Fibroblast of lung (primary cell): ENCODE measurements at places on chromosomes 12 and 14.
A peak's percentile ranks its signal among the peaks of the same experiment; 100 is the strongest.

DNA sequence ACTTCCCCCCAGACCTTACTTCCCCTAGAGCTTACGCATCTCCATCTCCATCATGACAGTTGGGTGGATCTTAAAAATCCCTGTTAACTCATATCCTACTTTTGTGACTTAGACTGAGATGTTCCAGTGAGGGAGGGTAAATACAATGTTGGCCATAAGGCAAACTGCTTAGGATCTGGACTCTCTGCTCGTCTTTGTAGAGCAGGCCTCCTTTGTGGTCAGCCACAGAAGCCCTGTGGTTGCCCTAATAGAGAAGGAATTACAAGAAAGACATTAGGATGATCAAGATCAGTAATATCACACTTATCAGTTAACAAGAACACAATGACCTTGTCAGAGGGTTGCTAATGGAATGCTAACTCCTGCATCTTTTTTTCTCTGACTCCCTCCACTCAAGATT lies 52.0 kb downstream of the TMEM132C start:
- no peak for DNase-seq
- no peaks in the 10 kb centered on the region for H3K27me3 ChIP-seq
- H3K36me3 ChIP-seq = no peaks in the 10 kb centered on the region
- no peak overlapping the region for H3K27ac ChIP-seq
- H3K4me3 ChIP-seq = no peak overlapping the region
- no peaks in the 10 kb centered on the region for H3K4me1 ChIP-seq

DNA sequence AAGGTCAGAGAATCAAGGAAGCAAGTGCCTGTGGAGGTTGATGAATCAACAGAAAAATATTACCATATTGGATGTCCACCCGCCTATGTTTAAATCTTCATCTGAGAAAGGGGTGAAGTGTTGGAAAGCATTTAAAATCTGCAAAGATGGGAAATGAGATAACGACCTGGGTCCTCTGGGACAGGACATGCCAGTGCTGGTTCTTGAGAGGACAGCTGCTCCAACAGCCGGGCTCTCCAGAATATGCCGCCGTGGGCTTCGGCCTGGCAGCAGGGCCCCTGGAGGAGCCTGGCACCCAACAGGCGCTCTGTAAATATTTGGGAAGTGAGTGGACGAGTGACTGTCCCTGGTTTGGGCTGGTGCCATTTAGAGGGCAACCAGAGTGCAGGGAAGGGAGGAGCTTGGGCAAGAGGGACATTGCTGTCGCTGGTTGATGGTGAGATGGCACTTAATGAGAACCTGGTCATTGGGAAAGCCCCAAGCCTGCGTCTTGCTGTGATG lies 129.9 kb downstream of the KCNA5 start:
- H3K27ac ChIP-seq = no peak overlapping the region
- no peaks in the 10 kb centered on the region for H3K27me3 ChIP-seq

- no peak overlapping the region for H3K27ac ChIP-seq
- no peak for DNase-seq
- no peaks in the 10 kb centered on the region for H3K36me3 ChIP-seq
- peaks cover 2% of the 10 kb centered on the region for H3K27me3 ChIP-seq
Observed at GRCh38 chr14:61290701-61291100, 9.6 kb upstream of the TMEM30B start.

- peak; percentile 98 for DNase-seq
- peaks cover 23% of the 10 kb centered on the region for H3K4me1 ChIP-seq
- peak overlapping the region; percentile 35 for H3K4me3 ChIP-seq
- H3K27me3 ChIP-seq = no peaks in the 10 kb centered on the region
- H3K27ac ChIP-seq = peak overlapping the region; percentile 82
Observed at GRCh38 chr12:12992418-12993130, 7.5 kb downstream of the HEBP1 start.

DNA sequence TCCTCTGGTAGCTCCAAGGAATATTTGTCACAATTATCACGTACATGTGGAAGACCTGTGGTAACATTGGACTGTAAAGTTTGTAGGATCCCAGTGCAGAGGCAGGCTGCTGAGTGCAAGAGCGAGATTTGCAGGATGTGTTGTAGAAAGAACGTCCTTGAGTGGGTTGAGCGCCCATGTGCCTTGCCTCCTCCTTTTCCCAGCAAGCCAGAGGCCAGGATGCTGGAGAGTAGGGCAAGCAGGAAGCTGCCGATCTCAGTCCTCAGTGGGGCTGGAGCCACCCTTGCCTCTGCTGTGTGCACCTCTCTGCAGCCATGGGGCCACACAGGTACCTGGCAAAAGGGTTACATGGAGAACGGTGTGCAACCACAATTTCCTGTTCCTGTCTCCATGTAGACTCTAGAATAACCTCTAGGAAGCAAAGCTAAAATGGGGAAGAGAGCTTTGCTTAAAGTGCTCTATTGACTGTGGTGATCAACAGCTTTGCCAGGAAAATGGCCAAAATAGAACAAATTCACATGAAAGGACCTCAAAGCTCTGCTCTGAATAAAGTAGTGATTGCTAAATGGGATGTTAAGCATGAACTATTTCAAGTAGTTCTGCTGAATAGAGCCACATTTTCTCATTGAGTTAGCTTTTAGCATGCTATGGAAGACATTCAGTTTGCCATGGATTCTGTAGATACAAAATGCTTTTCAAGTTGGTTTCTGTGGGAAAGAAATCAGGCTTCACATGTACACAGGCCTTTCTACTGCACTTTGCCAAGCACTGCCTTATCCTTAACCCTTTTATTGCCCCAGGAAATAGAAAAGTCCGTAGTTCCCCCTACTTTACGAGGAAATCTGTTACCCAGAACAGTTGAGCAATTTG lies 37.4 kb downstream of the ANKRD9 start:
- no peaks in the 10 kb centered on the region for H3K4me1 ChIP-seq
- H3K36me3 ChIP-seq = no peaks in the 10 kb centered on the region
- DNase-seq = no peak
- H3K27ac ChIP-seq = no peak overlapping the region
- no peaks in the 10 kb centered on the region for H3K27me3 ChIP-seq

DNA sequence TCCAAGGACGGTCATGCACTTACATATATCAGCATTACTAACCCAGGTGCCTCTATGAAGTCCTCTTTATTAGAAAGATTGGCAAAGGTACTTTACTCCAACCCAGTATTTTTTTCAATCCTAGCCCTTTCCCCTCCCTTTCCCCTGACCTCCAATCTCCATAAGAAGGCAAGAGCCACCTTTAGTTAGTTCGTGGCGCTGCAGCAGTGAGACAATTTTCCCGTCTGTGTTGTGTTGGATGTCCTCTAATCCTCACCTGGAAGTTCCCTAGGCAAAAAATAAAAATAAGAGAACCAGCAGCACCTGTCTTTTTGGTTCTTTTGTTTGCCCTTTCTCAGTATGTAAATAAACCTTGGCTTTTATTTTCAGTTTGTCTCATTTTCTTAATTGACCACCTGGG lies 439.6 kb upstream of the LRFN5 start:
- H3K27me3 ChIP-seq = no peaks in the 10 kb centered on the region
- no peak for DNase-seq
- H3K27ac ChIP-seq = no peak overlapping the region
- no peaks in the 10 kb centered on the region for H3K4me1 ChIP-seq

GRCh38 chr12:98838231-98838647 lies 193.1 kb downstream of the APAF1 start:
- H3K4me1 ChIP-seq = no peaks in the 10 kb centered on the region
- H3K27ac ChIP-seq = no peak overlapping the region
- no peaks in the 10 kb centered on the region for H3K27me3 ChIP-seq
- DNase-seq = peak; percentile 7
- H3K4me3 ChIP-seq = no peak overlapping the region
- no peaks in the 10 kb centered on the region for H3K36me3 ChIP-seq

GRCh38 chr14:61145903-61146481 lies 135.1 kb downstream of the TMEM30B start:
- peak; percentile 93 for DNase-seq
- H3K36me3 ChIP-seq = no peaks in the 10 kb centered on the region
- H3K27me3 ChIP-seq = no peaks in the 10 kb centered on the region

DNA sequence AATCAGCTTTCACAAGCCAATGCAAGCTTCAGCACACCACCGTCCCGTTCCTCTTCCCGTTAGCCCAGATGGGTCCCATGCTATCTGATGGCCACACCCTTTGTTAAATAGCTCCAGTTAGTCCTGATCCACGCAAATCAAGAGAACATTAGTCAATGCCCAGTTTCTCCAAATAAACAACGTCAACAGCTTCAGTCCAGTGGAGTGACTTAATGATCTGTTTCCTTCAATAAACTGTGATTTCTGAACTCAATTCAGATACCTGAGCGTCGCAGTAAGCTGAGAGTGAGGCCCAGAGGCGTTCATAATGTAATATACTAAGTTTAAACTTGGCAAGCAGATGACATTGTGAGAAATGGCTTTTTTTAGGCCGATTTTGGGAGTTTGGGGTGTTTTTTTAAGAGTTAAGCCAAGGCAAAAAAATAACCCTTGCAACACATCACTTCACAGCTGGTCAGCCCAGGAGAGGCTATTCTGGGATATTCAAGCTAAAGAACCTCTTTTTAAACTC lies 112.3 kb downstream of the ZFP36L1 start:
- H3K36me3 ChIP-seq = no peaks in the 10 kb centered on the region
- DNase-seq = peak; percentile 68
- no peaks in the 10 kb centered on the region for H3K27me3 ChIP-seq
- peak overlapping the region; percentile 6 for H3K27ac ChIP-seq

GRCh38 chr14:102126807-102127455 lies 12.8 kb upstream of the WDR20 start:
- DNase-seq = no peak
- H3K27ac ChIP-seq = no peak overlapping the region
- H3K4me1 ChIP-seq = no peaks in the 10 kb centered on the region
- no peak overlapping the region for H3K4me3 ChIP-seq

GRCh38 chr12:91249054-91249453 lies 66.4 kb upstream of the DCN start:
- no peak overlapping the region for H3K27ac ChIP-seq
- peak; percentile 64 for DNase-seq
- H3K27me3 ChIP-seq = no peaks in the 10 kb centered on the region
- no peaks in the 10 kb centered on the region for H3K4me1 ChIP-seq
- no peaks in the 10 kb centered on the region for H3K36me3 ChIP-seq
- no peak overlapping the region for H3K4me3 ChIP-seq

- no peaks in the 10 kb centered on the region for H3K36me3 ChIP-seq
- no peak for DNase-seq
- H3K27me3 ChIP-seq = no peaks in the 10 kb centered on the region
- H3K4me3 ChIP-seq = no peak overlapping the region
Observed at GRCh38 chr12:3757261-3757660, 4.4 kb upstream of the CRACR2A start.

DNA sequence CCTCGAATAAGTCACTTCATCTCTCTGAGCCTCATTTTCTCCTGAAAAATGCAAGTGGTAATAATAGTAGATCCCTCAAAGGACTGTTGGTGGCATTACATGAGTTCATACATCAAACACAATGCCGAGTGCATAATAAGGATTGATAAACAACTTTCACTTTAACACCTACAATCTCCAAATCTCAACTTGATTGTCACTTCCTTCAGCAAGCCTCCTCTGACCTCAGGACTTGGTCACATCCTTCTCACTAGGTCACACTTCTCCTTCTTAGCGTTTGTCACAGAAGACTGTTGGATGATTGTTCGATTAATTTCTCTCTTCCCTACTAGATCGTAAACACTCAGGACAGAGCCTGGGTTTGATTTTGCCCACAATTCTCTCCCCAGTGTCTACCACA lies 7.9 kb upstream of the PRKAB1 start:
- H3K36me3 ChIP-seq = no peaks in the 10 kb centered on the region
- no peak for DNase-seq
- H3K4me3 ChIP-seq = no peak overlapping the region
- H3K27me3 ChIP-seq = no peaks in the 10 kb centered on the region
- no peak overlapping the region for H3K27ac ChIP-seq
- no peaks in the 10 kb centered on the region for H3K4me1 ChIP-seq

DNA sequence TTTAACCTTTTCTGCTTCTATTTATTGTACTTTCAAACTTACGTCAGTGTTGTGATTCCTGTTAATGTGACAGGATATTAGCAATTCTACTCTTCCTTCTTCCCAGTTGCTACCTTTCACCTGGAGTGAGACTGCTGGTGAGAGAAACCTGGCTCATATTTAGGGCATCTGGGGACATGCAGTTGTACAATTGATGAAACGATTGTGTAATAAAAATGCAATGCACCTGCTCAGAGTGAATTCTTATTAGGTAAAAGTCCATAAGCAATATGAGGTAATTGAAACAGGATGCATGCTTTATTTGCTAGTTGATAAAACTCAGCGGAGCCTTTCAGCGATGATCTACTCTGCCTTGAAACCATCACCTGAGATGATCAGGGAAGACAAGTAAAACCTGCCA lies 116.1 kb upstream of the FBXO33 start:
- no peak for DNase-seq
- H3K27ac ChIP-seq = no peak overlapping the region
- no peaks in the 10 kb centered on the region for H3K27me3 ChIP-seq
- no peak overlapping the region for H3K4me3 ChIP-seq
- H3K36me3 ChIP-seq = no peaks in the 10 kb centered on the region
- no peaks in the 10 kb centered on the region for H3K4me1 ChIP-seq

DNA sequence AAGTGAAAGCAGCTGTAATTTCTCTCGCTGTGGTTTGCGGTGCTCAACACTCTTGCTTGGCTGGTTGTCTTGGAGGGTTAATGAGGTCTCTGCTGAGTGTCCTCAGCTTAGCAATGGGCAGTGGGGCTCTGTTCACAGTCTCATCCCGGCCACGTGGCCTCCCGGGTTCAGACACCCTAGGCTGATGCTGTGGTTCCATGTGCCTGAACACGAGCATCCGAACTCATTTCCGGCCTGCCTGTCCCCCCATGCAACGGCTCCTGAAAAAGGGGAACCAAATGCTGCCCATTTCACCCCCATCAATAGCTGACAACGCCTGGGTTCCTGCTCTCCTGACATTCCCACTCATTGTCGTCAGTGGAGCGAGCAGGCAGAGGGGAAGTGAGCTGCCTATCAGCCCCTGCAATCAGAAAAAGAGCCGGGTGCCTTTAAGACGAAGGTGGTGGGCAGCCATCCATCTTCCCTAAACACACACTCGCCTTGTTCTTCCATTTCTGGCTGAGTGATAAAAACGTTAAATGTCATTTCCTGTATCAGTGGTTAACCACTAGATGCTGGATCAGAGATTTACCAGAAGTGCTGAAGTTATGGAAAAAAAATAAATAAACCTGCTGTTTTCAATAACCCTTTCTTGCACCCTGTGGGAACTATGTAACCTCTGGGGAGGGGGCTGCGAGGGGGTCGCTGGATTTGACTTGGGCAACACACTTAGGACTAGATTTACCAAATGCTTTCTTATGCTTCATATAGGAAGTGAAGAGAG lies 60.3 kb upstream of the BCL2L14 start:
- no peak overlapping the region for H3K4me3 ChIP-seq
- no peaks in the 10 kb centered on the region for H3K36me3 ChIP-seq
- H3K27me3 ChIP-seq = no peaks in the 10 kb centered on the region
- H3K4me1 ChIP-seq = peaks cover 10% of the 10 kb centered on the region

- peak; percentile 42 for DNase-seq
- peak overlapping the region; percentile 94 for H3K4me3 ChIP-seq
- H3K27ac ChIP-seq = peak overlapping the region; percentile 100
- H3K27me3 ChIP-seq = no peaks in the 10 kb centered on the region
- peaks cover 6% of the 10 kb centered on the region for H3K36me3 ChIP-seq
- H3K4me1 ChIP-seq = peaks cover 8% of the 10 kb centered on the region
Observed at GRCh38 chr14:49893309-49894213, 679 bp downstream of the ARF6 start.

GRCh38 chr14:90576581-90576980 lies 179.8 kb downstream of the CALM1 start:
- H3K27me3 ChIP-seq = no peaks in the 10 kb centered on the region
- no peak overlapping the region for H3K4me3 ChIP-seq
- DNase-seq = peak; percentile 85
- no peaks in the 10 kb centered on the region for H3K4me1 ChIP-seq
- peaks cover 2% of the 10 kb centered on the region for H3K36me3 ChIP-seq
- H3K27ac ChIP-seq = no peak overlapping the region
